Subcutaneous adipose tissue (tissue), 4 donors: ENCODE measurements at places on chromosomes 16 and 17. TPM values are rescaled to one million over a fixed set of nuclear protein-coding genes. Genes with fewer than 3 reads are reported as not detected.

The UTS2R gene
- total RNA-seq: not detected

The KRT34 gene
- not detected for total RNA-seq

The GTF3C1 gene
- 47.1 TPM for total RNA-seq

The LRRC37A gene
- 0.85 TPM for total RNA-seq

The TMED6 gene
- total RNA-seq: not detected

The SHISA6 gene
- 1.3 TPM for total RNA-seq

The NOS2 gene
- 0.22 TPM for total RNA-seq

The KRTAP3-3 gene
- not detected for total RNA-seq

The CD300H gene
- not detected for total RNA-seq

The NOD2 gene
- 3.7 TPM for total RNA-seq

The TRPV3 gene
- 1.3 TPM for total RNA-seq

The GNG13 gene
- not detected for total RNA-seq

The UNC45B gene
- not detected for total RNA-seq

The SPAG5 gene
- total RNA-seq: 7.5 TPM

The RPS6KB1 gene
- 33.5 TPM for total RNA-seq

The PTX4 gene
- not detected for total RNA-seq

The ITGA3 gene
- total RNA-seq: 98.8 TPM

The P2RX5 gene
- not detected for total RNA-seq

The TERB1 gene
- total RNA-seq: 0.68 TPM

The SPEM3 gene
- not detected for total RNA-seq

The PSMD11 gene
- 43.3 TPM for total RNA-seq

The ATP6V0C gene
- 26.4 TPM for total RNA-seq

The DPEP1 gene
- total RNA-seq: not detected

The ARHGAP23 gene
- 37.7 TPM for total RNA-seq
